NCI-H460 (cell line): ENCODE measurements at places on chromosomes 11 and 22. TPM values are rescaled to one million over a fixed set of nuclear protein-coding genes. Genes with fewer than 3 reads are reported as not detected.

DNA sequence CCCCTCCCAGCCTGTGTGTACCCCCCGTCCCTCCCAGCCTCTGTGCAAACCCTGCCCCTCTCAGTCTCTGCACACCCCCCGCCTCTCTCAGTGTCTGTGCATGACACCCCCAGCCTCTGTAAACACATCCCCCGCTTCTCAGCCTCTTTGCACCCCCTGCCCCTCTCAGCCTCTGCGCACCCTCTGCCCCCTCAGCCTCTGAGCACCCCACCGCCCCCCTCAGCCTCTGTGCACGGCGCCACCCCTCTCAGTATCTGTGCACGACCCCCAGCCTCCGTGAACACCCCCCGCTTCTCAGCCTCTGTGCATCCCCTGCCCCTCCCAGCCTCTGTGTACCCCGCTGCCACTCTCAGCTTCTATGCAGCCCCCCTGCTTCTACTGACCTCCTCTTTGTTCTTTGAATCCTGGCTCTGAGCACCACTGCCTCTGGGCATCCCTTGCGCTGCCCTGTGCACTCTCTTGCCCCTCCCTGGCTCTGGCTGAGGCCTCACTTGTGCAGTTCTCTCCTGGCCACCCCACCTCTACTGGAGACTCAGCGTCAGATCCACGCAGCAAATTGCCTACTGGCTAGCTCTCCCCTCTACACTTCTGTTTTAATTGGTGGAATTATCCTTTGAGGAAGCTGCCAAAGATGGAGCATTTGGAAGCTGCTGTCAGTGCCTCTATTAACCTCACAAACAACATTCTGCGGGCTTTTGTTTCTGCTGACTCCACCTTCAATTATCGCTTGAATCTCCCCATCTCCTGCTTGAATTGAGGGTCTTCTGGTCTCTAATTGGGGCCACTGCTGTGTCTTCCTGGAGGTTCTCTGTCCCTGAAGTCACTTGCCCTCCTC, 838.6 kb downstream of the TBC1D22A start:
- DNase-seq, result no peak

The GAB4 gene
- total RNA-seq, result not detected in 2 replicates

GRCh38 chr11:47642099-47642855, at the start of gene MTCH2:
Gene MTCH2, minus strand, starts transcription at chr11:47642559. Its CDS starts 94 bp downstream, at chr11:47642465.
- peak; percentile 93 for DNase-seq

DNA sequence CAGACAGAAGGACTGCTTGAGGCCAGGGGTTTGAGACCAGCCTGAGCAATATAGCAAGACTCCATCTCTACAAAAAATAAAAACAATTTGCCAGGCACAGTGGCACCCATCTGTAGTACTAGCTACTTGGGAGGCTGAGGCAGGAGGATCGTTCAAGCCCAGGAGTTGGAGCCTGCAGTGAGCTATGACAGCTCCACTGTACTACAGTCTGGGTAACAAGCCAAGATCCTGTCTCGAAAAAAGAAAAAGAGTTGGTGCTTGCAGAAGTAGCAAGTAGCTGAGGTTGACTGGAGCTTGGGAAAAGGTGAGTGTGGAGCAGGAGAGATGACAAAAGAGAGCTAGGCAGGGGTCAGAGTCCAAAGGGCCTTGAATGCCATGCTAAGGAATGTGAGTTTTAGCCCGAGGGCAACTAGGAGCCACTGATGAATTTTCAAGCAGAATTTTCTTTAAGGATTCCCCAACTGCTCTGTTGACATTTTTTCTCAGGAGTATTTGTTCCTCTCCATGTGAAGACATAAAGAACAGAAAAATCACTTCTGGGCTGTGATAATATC, 3.1 kb downstream of the AP1B1 start:
- DNase-seq, result no peak

GRCh38 chr11:44130751-44131150, 35.3 kb downstream of the EXT2 start:
- DNase-seq, result no peak

DNA sequence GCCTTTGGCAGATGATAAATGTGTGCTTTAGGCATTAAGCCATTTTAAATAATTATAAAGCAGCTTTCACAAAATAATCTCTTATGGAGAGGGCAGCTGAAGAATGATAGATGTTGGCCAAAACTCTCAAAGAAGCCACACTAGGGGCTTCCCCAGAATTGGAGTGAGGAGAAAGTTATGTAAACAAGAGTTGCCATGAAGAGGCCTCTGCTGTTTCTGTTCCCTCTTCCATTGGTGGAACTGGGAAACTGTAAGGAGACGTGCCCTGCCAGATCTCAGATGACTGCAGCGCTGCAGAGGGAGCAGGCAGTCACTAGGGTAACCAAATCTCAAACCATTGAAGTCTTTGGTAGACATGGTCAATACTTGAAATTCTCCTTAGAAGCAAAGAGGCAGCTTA, 19.4 kb upstream of the APLP2 start:
- DNase-seq, result no peak

DNA sequence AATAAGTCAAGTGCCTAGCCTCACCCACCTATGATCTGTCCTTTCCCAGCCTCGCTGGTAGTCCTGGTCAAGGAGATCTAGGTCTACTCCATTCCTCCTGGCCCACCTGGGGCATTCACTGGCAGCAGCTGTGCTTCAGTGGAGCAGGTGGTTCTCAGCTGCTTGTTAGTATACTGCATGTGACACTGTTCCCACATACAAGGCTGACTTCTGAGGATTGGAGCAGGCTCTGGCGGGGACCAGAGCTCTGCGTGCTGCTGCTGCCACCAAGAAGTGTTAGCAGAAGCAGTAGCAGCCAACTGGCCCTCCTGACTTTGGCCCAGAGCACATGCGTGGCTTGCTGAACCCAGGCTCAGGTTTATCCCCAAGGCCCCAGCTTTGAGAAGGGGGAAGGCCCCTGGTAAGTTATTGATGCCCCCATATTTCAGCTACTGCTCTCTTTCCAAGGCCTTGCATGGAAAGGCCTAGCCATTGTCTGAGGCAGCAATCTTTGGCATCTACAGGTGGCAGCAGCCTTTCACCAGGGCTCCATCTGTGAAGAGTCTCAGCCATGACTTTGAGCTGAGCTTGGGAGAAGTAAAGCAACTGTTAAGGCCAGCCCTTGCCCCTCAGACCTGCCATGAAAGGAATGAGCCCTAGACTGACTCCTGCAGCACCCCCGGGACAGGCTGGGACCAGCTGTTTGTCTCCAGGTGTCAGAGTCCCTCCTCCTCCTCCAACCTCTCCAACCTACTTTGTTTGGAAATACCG, 26.5 kb downstream of the ARHGAP1 start:
- DNase-seq, result no peak

- DNase-seq, result no peak
Observed at GRCh38 chr11:36463781-36464180, 46.3 kb downstream of the TRAF6 start.

DNA sequence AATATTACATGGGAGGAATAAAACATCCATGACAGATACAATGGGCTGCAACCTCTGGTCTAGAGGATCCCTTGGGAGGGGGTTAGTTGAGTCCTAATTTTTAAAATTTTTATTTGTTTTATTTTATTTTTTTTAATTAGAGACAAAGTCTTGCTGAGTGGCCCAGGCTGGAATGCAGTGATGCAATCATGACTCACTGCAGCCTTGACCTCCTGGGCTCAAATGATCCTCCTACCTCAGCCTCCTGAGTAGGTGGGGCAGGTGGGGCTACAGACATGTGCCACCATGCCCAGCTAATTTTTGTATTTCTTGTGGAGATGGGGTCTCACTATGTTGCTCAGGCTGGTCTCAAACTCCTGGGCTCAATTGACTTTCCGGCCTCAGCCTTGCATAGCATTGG, 43.1 kb downstream of the FDX1 start:
- DNase-seq, result no peak

DNA sequence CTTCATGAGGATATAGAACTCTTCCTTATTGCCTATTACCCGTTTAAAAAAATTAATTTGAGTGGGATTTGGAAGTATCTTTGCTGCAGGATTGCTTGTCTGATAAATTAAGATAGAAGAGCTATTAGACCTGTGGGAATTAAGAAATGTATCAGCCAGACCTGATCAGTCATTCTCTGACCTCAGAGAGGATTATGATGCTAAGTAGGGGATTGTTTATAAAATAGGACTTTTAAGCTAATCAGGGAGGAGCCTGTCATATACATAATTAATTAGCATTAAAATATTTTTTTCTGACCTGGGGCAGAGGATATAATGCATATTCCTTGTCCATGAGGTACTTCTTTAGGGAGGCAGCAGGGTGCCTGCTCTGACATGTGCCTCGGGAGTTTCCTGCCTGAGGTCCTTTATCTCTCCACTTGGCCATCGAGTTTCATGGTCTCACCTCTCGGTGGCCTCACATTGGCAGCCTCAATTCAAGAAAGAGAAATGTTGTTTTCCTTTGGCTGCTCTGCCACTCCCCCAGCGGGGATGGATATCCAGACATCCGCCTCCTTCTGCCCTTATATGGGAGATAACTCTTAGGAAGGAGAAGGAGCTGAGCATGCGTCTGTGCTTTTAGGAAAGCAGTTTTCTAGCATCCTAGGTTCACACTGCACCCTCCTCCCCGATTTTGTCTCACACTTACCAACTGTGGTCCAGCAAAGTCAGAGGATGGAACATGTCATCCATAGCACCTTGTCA, 41.1 kb downstream of the DIXDC1 start:
- DNase-seq, result no peak

GRCh38 chr11:133911171-133911570, 45.6 kb downstream of the IGSF9B start:
- DNase-seq, result no peak

DNA sequence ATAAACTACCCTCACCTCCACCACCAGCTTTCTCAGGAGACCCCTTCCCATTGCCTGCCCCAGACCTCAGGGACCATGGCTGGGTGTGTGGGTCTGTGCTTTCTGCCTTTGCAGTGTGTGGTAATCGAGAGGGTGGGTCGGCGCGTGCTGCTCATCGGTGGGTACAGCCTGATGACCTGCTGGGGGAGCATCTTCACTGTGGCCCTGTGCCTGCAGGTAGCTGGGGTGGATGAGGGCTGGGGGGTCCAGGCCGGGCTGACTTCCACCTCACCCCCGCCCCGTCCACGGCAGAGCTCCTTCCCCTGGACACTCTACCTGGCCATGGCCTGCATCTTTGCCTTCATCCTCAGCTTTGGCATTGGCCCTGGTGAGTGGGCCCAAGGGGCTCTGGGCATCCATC, 10.5 kb upstream of the MIF start:
- no peak for DNase-seq

The MTMR3 gene
- total RNA-seq, result 10.1 and 11.2 TPM in 2 replicates

DNA sequence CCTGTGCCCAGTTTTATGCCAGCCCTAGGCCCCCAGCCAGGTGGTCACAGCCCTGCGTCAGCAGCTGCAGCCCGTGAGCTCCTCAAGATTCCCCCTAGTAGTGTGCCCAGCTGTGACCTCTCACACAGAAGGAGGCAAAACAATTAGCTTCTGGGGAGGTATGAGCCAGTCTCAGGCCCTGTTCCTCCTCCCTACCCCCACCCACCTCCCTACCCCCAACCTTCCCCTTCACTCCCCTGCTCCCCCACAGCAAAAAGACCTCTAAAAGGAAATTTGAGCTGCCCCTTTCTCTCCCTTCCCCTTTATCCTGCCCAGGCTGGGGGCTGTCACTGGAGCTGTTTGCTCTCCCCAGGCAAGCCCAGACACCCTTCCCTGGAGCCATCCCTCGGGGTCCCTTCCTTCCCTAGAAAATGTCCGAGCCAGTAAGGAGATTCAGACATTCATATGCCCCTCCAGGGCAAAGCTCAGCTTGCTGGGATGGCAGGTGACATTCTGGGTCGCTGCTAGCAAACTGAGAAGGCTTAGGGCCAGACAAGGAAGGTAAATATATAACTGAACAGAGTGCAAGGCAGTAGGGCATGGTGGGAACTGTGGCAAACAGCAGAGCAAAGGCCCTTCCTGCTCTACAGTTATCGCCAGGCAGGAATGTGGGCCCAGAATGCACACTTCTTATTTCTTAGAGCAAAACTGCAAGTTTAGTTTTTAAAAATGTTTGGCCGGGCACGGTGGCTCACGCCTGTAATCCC, 300.2 kb downstream of the MN1 start:
- DNase-seq, result no peak

DNA sequence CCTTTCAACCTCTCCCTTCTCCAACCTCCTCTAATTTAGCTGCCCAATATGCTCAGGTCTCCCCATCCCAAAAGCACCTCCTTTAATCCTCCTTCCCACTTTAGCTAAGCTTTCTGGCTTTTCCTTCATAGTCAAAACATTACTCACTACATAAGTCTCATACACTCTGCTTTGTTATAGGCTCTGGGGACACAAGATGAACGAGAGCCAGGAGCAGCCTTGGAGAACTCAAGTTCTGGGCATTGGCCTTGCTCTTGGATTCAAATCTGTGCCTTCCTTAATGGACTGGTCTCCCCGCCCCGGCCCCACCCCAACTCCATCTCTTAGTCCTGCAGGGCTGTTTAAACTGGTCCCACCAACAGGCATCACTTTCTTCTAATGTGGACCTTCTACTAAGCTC, 11.4 kb upstream of the HPX start:
- DNase-seq, result no peak

The E2F8 gene
- 1.2 TPM in 2 replicates for total RNA-seq

The CNTN5 gene
- total RNA-seq, result 0.26 and 0.32 TPM in 2 replicates

DNA sequence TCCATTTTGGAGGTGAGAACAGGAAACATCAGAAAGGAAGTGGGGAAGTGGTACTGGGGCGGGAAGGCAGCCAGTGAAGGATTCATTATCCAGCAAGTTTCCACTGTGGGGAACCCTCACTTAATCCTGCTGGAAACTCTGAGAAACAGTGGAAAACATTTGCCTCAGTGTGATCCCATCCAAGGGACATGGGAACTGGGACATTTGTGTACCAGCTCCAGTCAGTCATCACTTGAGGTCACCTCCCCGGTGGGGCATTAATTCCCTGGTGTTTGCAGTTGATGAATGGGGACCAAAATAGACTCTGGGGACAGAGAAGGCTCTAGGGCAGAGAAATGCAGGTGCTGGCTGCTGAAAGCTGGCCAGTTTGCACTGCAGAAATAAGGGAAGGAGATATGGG, 599.9 kb downstream of the BUD13 start:
- no peak for DNase-seq

DNA sequence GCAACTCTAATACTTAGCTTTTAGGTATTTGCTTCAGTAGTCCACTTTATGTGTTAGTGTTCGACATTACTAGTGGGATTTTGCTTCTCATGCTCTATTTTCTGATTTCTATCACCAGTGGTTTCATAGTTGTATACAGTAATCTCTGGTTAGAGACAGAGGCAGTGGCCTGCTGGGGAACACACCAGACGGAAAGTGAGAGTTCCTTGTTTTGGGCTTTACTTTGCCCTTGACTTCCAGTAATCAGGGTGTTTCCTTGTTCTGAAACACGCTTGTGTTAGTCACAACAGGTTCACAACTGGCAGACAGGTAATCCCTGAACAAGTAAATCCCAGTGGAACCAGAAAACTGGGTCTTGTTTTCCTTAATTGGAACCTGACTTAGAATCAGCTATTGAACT, 56.0 kb downstream of the PACS1 start:
- no peak for DNase-seq
